ENCODE measurements at places on chromosomes 16 and 17. TPM values are rescaled to one million over a fixed set of nuclear protein-coding genes. Genes with fewer than 3 reads are reported as not detected.

Gene TP53TG3
- not detected for total RNA-seq

Gene KRT31
- not detected for total RNA-seq

Gene CDH15
- 0.75 TPM for total RNA-seq

Gene PIGQ
- 21.9 TPM for total RNA-seq

Gene TNFRSF17
- total RNA-seq: not detected

Gene SCGB1C2
- not detected for total RNA-seq

Gene HOXB13
- total RNA-seq: not detected

DNA sequence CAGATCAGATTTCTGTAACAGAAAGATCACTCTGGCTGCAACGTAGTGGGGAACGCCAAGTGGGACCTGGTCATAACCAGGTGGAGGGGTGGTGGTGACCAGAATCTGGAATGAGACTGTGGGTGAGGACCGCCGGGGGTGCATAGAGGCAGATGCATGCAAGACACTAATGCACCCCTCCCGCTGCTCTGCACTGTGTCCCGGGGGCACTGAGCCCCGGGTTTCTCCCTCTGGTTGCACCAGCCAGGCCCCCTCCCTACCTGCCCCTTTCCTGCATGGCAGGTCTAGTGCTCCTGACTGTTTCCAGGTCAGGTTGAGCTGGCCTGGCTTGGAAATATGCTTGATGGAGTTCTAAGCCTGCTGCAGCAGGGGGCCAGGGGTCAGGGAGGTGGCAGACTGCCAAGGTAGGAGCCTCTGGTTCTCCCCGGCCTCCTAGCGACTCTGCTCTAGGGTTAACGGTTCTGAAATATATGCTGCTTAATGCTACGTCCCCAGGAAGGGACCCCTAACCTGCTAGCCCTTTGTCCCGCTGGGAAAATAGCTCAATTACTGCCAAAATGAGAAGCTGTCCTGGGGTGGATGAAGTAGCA, 94.3 kb downstream of the SDK2 start:
- DNase-seq: no peak

GRCh38 chr16:66358231-66358630, 8.3 kb upstream of the CDH5 start:
- no peak for DNase-seq

DNA sequence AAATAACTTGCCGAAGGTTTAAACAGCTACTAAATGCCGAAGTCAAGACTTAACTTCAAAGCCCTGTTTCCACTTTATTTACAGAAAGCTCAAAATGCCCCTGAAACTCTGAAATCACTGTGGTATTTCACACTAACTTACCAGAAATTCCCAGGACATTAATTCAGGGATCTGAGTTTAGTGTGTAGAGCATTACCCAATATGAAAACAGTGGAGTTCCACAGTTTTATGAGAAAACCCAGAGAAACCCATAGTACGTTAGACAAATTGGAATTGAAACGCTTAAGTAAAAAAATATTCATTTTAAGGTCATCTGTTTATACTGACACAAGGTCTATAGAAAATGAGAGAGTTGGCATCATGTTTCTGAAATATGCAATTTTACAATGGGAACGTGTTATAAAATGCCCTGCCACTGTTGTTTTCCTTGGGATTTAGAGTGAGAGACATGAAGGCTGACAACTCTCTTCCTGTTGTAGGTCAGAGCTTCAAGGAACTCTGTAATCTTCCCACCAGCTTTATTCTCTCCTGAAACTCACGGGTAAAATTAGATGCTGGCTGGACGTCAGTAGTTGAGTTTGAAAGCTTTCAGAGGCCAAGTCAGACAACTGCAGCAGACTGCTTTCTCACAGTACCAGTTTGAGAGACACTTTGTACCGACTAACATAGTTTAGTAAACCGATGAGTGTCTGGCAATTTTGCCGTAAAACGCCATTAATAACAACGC, 139.4 kb upstream of the TBX2 start:
- no peak for DNase-seq

DNA sequence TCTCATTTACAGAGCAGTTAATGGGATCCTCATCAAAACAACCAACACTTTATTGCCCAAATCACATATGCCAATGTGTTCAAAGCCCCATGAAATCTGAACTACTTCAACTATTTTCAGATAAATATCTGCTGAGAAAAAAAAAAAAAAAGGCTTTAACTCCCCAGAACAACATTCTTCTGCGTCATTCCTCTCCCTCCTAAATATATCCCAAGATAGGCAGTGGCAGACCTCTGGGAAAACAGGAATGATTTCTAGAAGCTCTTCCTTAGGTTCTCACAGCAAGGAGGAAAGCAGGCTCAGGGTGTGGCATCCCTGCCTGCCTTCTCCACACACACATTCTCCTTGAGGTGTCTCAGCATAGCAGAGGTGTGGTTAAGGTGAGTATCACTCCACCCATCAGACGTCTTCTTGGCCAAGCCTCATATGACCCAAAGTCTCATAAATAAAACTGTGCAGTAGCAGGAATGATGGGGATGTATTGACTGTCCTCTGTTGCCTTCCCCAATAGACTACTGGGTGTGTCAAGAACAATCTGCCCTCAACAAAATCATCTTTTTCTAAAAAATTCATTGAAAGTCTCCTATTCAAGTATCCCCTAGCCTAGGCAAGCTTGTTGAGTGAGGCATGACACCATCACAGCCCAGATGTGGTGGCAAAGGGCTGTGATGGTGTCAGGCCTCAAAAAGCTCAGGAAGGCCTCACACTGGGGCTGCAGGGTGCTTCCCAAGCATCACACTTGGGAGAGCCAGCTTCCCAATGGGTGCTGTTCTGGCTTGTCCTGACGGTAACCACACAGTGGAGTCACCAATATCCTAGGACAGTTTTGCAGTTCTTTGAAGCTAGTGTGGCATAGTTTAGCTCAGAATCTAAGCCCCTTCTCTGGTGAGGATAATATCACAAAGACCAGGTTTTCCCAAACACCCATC, 135.4 kb upstream of the SOX9 start:
- DNase-seq: no peak

DNA sequence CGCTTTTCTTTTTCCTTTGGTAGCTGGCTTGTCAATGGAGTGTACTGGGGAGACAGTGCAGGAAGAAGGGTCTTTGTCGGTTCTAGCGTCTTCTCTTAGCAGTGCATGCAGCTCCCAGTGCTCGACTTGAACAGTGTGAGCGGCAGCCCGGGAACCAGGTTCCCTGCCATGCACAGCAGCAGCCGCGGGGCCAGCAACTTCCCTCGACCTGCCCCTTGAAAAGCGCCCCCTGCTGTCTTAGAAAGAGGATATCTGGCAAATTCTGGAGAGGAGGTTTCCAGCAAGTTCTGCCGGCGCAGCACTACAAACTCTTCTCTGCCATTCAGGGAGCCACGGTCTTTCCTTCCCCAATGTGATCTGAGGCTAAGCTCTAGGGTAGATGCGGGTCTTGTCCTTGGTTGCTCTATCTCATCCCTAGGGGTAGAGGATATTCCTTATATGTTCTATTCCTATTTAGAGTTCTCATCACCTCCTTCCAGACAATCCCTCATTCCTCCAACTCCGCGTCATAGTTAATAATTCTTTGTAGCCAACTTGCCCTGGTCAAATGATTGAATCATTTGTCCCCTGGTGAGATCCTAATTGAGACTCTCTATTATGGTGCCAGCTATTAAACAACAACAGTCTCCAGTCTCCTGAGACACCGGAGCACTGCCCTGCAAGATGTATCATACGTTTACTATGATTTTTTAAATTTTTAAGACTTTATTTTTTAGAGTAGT, 451.3 kb downstream of the PMP22 start:
- no peak for DNase-seq

- DNase-seq: no peak
These were observed 154.0 kb downstream of the C16orf78 start for GRCh38 chr16:49527611-49528010.

DNA sequence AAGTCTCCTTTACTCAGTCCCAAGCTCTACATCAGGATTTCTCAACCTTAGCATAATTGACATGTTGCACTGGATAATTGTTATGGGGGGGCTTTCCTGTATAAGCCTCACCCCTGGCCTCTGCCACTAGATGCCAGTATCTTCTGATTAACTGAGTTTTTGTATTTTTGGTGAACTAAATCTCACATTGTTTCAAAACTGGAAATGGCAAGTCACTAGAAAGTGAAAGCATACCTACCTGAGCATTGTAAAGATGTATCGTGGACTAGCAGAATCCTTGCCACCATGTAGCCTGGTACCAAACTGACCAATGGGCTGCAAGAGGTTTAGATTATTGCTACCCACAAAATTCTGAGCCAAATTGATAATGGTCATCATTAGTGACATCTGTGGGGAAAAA, 15.0 kb downstream of the TOP2A start:
- no peak for DNase-seq

GRCh38 chr17:61833536-61834193, 29.7 kb downstream of the BRIP1 start:
- DNase-seq: no peak

DNA sequence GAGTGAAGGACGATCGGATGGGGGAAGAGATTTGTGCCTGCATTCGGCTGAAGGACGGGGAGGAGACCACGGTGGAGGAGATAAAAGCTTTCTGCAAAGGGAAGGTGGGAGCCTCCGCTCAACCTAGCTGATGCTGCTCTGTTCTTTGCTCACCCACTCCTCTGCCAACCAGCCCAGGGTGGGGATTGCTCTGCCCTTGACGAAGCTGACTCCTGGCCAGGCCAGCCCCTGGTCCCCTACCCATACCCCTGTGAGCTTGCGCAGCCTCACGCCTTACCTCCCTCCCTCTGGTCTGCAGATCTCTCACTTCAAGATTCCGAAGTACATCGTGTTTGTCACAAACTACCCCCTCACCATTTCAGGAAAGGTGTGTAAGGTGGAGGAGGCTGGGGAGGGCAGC, 4.8 kb upstream of the RSAD1 start:
- DNase-seq: no peak

GRCh38 chr16:70685061-70685937, 554 bp downstream of the MTSS2 start:
- no peak for DNase-seq

DNA sequence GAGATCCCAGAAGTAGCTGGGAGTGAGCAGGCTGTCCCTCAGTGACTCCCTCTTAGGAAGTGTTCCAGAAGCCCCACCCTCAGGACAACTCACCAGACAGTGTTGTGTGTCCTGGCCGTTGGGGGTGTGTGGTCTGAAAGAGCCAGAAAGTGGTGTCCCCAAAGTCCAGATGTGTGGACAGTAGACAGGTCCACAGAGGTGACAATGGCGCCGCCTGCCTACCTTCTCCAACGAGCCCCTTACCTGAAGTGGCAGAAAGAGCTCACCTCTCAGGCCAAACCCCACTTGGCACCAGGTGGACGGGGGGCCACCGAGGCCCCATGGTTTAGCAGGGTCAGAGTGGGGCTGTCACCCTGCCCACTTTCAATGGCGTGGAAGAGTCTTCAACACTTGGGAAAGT, 19.9 kb downstream of the C17orf100 start:
- no peak for DNase-seq

DNA sequence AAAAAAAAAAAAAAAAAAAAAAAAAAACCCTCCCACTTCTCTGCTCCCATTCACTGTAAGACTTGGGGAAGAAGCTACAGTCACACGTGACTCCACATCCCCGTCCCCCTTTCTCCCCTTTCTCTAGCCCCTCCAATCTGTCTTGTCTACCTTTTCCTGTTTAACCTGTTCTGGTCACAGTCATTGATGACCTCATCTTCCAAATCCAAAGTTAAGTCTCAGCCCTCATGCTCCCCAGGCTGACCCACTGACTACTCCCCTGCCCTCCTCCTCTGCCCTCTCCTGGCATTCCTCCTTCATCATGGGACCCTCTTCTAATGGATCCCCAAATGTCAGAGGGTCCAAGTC, 1.6 kb upstream of the CDH5 start:
- no peak for DNase-seq

GRCh38 chr16:5870886-5871691, 773.5 kb upstream of the EEF2KMT start:
- DNase-seq: no peak
